Activated T-helper 1 cell treated with anti-CD3 and anti-CD28 coated beads, Interleukin-2, amount 50 U/mL, for 16 hours (primary cell): ENCODE measurements at places on chromosomes 1 and 21.

DNA sequence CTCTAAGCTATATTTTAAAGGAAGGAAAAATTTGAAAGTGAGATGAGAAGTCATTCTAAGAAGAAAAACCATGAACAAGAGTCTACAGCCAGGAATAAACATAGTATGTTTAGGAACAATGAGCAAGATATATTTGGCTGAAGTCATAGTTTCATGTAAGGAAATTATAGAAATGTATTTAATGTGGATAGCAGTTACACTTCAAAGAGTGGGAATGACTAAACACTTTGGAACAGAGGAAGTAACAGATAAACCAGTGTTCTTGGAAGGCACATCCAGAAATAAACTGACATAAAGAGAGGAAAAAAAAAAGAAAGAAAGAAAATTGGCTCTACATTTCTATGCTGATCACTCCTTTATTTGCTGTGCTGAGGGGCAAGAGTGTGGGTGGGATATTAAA, 18.0 kb downstream of the C8A start:
- no peak for DNase-seq

- no peak for DNase-seq
These were observed 53.5 kb upstream of the PRELP start for GRCh38 chr1:203422116-203422515.

DNA sequence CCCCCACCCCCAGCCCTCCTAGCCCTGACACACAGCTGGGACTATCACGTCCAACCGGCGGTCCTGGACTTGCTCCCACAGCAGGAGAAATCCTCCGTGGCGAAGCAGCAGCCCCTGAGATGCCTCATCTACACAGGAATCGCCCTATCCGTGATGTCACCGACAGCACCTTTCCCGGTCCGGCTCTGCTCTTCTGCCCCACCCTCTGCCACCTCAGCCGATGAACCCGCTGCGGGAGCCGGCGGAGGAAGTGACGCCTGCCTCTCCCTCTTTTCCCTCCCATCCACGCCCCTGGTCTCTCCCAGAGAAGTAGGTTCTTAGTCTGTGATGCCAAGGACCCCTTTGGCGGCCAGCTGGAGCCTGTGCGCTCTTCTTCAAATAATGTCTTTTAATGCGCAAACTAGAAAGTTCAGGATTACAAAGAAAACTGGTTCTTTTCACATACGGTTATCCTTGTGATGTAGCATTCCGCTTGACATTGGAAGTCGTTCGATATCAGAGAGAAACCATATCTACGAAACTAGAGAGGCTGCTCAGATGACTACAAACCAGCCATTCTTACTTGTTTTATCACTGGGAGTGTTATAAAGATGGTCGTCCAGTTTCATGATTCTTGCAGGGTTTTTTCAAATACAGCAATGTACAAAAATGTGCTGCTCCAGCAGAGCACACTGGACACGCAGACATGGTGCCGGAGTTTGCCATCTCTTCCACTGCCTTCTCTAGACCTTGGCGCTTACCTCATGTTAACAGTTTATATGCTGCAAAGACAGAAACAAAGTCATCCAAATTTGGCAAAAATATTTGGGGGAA, 120.3 kb downstream of the PPIAL4G start:
- DNase-seq = peak; percentile 27

DNA sequence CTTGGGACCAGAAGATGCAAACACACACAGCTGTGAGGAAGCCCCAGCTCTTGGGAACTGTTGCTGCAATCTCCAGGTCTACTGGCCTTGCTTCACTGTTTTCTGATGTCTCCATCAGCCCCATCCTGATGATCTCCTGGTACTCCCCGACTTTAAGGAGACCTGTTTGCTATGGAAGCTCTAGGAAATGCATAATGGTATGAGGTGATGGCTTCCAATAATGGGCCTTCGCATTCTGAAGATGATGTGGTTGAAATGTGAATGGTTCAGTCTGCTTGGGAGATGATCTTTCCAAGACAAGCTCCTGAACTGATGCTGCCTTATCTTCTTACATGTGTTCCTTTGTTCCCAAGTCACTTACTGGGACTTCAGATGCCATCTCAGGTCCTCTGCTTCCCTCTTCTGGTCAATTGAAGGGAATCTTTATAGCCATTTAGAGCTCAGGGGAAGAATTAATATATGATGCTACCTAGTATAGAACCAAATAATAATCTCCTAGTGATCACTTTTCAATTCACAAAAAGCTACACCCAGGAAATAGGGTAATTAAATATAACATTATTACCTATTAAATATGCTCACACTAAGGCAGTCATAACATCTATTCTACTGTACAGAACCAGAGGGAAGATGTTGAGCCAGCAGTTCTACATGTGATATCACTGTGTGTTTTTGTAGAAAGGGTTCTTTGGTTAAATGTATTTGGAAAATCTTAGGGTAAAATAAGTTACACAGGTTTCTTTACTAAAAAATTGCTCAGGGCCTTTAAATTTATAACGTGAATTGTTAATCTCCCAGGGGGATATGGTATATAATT, 73.9 kb upstream of the VTCN1 start:
- no peak for DNase-seq

DNA sequence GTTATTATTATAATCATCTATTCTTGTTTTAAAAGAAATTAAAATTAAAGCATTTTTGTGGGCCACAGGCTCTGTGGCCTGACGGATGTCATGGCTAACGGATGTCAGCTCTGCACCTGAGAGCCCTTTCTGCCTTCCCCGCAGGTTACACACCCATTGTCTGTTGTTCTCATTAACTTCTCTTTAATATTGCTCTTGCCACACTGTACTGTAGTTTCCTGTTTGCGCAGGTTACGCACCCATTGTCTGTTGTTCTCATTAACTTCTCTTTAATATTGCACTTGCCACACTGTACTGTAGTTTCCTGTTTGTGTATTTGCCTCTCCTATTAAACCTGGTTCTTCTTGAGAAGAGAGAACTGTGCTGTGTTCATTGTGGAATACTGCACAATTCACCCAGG, 294.4 kb upstream of the PLXNA2 start:
- no peak for DNase-seq

- DNase-seq = no peak
These were observed 7.5 kb upstream of the G0S2 start for GRCh38 chr1:209667708-209668107.

DNA sequence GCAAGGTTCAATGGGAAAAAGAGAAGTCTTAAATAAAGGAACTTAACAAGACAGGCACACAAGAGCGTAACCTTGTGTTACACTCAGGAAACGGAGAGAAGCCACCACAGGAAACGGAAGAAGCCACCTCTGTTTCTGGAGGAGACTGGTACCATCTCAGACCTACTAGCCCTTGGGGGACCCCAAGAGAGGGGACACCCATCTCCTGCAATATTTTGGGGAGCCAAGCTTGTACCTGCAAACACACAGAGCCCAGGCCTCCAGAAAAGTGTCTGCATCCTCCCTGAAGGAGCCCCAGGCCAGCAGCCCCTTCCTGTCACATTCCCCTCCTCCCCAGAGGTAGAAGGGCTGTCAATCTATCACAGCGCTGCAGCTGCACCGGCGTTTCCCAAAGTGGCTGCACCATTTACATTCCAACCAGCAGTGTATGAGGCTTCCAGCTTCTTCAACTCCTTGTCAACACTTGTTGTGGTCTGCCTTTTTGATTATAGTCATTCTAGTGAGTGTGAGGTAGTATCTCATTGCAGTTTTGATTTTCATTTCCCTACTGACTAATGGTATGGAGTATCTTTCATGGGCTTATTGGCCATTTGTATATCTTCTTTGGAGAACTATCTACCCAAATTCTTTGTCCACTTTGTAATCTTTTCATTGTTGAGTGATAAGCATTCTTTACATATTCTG, 23.0 kb upstream of the PADI1 start:
- DNase-seq = no peak

- no peak for DNase-seq
These were observed 68.4 kb upstream of the TLR5 start for GRCh38 chr1:223211323-223211985.

DNA sequence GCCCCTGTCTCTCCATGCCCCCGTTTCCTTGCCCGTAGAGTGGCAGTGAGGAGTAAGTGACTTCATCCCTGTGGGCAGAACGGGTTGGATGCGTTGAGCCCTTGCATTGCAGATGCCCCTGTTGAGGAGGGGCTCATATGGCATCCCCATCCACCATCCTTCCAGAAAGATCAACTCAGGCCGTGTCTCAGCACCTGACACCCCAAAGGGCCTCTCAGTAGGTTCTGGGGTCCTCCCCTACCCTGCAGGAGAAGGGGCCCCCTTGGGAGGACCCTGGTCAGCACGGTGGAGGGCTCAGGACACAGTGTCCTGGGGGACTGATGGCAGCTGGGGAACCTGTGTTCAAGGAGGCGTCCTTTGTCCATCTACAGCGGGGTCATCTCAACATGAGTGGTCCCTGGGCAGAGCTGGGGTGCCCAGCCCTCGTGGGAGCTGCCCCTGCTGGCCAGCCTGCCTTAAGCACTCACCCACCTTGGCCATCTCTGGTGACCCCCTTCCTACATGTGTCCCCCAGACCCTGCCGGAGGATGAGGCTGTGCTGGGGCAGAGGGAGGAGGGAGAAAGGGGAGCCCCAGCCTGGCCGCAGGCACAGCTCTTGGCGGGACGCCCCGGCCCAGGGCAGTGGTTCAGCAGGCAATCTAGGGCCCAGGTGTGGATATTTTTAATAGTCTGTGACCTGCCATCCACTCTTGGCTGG, 48.2 kb upstream of the ACTRT2 start:
- no peak for DNase-seq

DNA sequence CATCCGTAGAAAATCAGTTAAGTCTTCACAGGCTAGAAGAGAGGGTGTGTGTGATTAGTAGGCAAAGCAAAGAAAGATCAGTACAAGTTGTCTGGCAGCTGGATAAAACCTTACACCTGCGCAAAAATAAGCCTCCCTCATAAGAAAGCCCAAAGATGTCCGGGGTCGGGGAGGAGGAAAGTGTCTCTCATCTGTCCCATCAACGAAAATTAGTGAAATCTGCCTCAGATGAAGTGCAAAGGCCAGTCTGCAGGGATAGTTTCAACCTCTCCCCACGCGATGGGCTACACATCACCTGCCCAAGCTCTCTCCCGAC, 333.9 kb downstream of the SRGAP2C start:
- no peak for DNase-seq

GRCh38 chr1:27122652-27123051, 32.3 kb downstream of the SLC9A1 start:
- no peak for DNase-seq

DNA sequence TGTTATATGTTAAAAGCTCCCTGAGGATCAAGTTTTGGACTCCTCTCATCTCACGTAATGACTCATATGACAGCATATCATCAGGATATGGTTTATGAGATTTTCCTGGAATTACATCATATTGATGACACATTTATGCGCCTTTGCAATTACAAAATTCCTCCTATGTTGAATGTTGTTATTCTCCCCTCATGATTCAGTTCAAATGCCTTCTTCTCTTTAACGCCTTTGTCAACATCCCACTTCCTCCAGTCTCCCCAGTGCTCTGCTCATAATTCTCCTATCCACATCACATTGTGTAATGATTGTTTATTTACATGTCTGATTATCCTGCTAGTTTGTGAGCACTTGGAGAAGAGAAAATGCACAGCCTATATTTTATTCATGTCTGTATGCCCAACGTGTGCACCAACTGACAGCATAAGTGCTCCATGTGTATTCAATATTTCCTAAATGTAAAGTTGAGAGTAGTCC, 80.9 kb upstream of the BACH1 start:
- no peak for DNase-seq

DNA sequence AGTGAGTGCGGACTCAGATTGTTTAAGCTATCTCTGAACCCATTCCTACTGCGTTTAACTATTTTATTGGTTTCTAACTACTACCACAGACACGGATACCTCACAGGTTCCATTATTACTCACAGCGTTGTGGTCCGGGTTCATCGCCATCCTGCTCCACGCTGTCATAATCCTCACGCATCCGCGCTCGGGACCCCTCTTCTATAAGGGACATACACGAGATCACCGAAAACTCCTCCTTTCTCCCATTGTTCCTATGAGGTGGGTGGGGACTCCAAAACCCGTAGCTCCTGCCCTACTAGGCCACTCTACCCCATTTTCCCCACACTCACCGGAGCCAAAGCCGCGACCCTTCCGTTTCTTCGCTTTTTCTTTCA, 610 bp downstream of the RBM8A start:
- no peak for DNase-seq

DNA sequence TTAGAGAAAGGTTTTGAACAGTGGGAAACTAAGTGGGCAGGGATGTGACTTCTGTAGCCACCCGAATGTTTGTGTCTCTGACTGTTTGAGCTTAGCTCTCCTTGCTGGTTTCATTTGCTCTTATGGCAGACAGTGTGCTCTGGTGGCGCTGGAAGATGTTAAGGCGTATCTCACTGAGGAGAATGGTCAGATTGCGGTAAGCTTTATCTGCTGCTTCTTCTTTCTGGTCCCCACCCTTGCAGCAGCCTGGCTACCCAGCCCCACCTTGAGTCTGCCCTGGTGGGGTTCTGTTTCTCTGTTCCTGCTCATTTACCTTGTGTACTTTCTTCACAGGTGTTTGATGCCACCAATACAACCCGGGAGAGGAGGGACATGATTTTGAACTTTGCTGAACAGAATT, 9.9 kb downstream of the PFKFB2 start:
- no peak for DNase-seq

DNA sequence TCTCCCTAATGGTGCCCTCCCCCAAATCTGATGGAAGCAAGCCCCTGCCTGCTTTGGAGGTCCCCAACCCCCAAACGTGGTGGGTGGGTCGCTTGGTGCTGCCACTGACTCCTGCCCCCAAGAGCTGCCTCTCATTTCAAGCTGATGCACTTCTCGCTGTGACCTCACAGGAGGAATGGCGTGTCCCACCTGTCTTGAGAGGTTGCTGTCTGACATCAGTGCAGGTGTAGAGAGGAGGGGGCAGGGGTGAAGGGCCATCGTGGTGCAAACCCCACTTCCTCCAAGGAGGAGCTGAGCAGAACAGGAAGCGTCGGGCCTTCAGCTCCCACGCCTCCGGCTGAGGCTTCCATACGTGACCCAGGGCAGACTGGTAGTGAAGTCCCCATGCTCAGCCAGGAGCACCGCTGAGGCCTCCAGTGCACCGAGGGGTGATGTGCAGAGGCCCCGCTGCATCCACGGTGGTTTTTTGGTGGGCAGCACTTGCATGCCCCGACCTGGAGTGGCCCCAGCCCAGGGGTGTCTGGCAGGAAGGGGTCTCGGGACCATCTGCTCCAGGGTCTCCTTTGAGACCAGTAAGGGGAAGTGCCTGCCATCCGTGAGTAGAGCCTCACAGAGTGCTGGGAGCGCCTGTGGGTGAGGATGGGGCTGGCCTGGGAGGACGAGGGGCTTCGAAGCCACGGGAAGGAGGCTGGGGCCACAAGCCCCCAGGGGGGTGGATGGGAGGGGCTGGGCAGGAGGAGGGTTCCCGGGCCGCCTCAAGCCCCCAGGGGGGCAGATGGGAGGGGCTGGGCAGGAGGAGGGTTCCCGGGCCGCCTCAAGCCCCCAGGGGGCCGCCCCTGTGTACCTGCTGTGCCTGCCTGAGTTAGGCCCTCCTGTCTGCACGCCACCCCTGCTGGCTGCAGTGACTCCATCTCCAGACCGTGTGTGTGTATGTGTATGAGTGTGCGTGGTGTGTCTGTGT, 39.8 kb downstream of the WDR4 start:
- DNase-seq = no peak

DNA sequence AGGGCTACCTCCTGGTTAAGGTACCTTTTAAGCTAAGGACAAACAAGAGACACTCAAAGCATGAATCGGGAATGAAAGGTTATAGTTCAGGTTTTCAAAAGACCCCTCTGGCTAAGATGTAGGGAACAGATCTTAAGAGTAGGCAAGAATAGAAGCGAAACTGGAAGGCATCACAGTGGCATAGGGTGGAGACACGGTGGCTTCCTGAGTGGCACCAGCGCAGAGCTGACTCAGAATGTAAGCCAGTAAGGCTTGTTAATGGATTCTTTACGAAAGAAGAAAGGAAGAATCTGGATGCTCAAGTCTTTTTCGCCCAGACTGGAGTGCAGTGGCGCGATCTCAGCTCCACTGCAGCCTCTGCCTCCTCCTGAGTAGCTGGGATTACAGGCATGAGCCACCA, 21.2 kb downstream of the PADI6 start:
- no peak for DNase-seq
